ENCODE measurements at places on chromosomes 1 and 21.

- no peak for DNase-seq
These were observed 202.1 kb downstream of the NCAM2 start for GRCh38 chr21:21200103-21200938.

- no peak for DNase-seq
These were observed 816 bp downstream of the EDEM3 start for GRCh38 chr1:184753608-184754475.

DNA sequence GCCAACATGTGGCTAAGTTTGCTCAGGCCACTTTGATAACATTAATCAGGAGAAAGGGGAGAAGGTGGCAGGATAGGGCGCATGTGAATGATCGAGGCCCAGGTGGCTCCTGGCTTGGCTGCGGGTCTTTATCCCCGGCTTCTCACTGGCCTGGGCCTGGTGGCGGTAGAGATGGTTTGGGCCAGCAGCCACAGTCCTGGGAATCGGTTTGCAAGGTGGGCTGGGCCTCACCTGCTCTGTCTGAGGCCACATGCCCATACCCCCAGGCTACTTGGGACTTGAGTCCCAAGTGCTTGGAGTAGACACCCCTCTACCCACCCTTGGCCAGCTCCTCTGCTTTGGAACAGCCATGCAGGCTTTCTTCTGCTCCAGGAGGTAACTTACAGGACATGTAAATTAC, 49.7 kb upstream of the DISP3 start:
- no peak for DNase-seq

DNA sequence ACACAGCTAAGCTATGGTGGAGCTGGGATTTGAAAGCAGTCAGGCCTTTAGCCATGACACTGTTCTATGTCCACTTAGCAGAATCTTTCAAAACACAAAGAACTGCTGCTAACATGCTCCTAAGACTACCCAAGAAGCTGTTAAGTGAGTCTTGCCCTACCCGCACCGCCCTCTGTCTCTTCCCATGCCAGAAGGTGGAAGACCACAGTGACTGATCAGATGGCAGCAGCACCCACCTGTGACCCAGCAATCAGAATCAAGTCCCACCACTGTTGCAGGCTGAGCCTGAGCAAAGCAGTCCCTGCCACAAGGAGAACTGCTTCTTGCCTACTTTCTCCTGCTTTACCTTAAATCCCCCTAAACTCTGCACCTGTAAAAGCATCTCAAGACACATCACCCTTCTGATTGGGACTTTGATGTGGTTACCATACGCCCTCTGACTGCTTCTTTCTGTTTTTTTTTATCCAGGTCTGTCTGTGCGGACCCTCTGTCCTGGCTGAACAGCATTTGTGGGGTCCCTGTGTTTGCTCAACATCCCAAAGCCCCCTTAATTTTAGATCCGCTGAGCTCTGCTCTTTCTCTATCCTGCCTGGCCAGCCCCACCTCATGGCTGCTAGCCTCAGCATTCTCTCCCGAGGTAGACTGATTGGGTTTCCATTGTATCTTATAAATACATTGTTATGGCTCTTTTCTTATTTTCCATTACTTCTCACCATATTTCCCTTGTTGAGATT, 16.0 kb downstream of the IRF2BP2 start:
- no peak for DNase-seq

- DNase-seq: no peak
These were observed 64.5 kb downstream of the OBSCN start for GRCh38 chr1:228272331-228272791.

DNA sequence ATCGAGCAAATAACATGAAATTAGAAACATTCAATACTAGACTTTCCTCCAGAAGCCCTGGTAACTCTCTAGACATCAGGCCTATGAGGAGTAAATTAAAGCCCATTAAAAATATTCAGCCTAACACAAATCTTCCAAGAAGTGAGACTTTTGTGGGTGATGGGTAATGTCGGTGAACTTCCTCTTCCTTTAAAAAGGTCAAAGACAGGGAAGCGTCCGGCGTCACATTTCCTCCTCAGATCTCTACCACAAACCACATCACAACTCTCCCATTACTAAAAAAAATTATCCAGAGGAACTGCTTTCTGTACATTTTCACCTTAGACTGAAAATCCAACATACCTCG, 1.4 kb downstream of the EIF4G3 start:
- DNase-seq: no peak

GRCh38 chr1:108758796-108759195, 12.3 kb downstream of the STXBP3 start:
- DNase-seq: no peak

- DNase-seq: no peak
These were observed 18.2 kb upstream of the FMO4 start for GRCh38 chr1:171295821-171296220.

DNA sequence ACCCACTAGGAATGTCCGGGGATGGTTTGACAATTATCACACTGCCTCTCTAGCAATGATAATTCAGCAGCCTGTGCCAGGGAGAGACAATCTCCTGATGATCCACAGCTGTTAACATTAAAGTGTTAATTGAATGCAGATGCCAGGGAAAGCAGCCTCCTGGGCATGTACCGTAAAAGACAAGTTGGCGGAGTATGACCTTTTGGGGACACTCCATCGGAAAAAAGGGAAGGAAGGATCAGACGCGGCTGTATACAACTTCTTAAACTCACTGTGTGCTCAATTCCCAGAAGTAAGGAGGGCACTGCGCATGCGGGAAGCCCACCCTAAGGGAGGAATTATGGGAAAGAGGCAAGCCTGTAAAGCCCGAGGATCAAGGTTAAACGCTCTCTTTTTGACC, 62.6 kb downstream of the MAP3K7CL start:
- DNase-seq: no peak

DNA sequence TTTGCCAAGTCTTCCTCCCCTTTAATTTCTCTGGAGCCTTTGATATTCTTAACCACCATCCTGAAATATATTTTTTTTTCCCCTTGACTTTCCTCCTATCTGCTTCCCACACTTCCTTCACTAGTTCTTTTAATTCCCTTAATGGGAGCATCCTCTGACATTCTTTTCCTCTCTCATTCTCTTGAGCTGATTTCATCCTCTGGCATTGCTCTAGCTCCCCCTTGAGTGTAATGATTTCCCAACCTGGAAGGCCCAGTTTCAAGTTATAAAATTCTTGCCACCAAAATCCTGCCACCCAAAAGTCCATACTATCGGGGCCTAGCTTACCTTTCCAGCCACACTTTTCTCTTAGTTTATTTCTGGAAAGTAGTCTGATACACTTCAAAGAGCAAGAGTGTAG, 39.5 kb upstream of the UBE2U start:
- no peak for DNase-seq

GRCh38 chr1:172940174-172940855, 110.4 kb downstream of the TNFSF18 start:
- no peak for DNase-seq

DNA sequence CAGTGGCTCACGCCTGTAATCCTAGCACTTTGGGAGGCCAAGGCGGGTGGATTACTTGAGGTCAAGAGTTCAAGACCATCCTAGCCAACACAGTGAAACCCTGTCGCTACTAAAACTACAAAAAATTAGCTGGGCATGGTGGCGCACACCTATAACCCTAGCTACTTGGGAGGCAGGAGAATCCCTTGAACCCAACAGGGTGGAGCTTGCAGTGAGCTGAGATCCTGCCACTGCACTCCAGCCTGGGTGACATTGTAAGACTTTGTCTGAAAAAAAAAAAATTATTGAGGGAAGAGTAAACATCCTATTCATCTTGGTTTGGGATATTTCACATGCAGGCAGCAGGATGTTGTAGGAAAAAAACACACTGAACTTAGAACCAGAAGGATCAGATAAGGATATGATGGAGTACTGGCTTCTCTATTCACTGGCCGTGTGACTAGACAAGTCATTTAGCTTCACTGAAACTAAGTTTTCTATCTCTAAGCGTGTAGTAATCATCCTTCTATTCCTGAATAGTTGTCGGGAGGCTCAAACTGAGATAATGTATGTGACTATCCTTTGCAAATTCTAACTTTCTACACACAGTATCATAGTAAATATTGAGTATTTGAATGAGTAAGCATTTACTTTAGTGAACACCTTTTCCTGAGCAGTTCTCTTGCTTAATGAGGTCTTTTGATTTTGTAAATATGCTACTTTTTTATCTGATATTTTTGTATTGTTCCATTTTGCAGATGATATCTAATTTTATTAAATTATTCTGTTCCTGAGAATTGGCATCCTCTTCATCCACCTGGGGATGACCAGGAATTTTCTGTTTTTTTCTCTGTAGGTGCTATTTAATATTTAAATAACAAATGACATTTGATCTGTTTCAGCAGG, 18.2 kb downstream of the CAP1 start:
- no peak for DNase-seq

- DNase-seq: no peak
These were observed 21.1 kb downstream of the ERRFI1 start for GRCh38 chr1:8004803-8005573.

GRCh38 chr1:65505547-65506300, 85.3 kb downstream of the LEPR start:
- DNase-seq: no peak

GRCh38 chr1:26094076-26094669, 17.5 kb upstream of the PDIK1L start:
- no peak for DNase-seq

GRCh38 chr1:204461331-204462228, 33.0 kb downstream of the PIK3C2B start:
- DNase-seq: peak; percentile 50

DNA sequence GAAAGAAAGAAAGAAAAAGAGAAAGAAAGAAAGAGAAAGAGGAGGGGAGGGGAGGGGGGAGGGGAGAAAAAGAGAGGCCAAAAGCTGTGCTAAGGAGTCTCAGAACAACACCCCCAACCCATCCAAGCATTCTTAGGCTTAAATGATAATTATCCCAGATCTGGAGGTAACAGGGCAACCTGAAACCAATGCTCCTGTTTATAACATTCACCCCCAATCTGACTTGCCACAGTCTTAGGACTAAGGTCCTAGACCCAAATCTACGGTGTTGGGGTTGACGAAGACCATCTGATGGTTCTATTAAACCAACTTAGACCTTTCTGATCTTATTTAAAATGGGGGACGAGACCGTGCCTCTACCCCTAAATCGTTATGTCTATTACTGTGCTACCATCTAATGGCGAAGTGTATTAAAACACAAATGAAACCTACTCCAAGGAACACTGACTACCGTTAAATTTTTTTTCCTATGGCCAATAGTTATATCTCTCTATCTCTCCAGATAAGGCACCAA, 119.3 kb upstream of the CDC42BPA start:
- DNase-seq: no peak

DNA sequence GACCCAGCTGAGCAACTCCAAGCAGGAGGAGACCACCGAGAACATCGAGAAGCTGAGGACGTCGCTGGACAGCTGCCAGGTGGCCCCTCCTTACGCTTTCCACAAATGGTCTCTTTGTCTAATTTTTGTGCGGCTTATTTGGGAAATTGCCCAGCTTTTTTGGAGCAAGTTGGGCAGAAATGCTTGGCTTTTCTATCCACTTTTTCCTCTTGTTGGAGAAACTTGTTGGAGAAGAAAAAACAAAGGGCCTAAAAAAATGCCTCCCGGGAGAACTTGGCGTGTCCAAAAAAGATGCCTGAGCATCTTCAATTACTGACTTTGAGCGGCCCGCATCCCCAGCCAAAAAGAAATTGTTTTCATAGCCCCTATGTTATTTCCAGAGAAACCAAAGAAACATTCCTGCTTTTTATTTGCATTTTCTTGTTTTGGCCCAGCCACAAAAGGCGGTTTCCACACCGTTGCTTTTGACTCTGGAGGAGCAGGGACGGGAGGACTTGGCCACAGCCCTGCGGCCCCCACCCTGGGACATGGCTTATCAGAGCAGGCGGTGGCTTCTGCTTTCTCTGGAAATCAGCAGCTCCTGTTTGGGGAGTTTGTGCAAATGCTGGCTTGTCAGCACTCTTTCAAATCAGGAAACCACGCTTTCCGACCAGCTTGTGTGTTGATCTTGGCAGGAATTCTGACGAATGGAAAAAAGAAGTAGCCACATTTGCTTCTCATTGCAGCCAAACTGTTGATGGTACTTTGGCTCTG, 81.2 kb upstream of the EFHD2 start:
- DNase-seq: no peak

DNA sequence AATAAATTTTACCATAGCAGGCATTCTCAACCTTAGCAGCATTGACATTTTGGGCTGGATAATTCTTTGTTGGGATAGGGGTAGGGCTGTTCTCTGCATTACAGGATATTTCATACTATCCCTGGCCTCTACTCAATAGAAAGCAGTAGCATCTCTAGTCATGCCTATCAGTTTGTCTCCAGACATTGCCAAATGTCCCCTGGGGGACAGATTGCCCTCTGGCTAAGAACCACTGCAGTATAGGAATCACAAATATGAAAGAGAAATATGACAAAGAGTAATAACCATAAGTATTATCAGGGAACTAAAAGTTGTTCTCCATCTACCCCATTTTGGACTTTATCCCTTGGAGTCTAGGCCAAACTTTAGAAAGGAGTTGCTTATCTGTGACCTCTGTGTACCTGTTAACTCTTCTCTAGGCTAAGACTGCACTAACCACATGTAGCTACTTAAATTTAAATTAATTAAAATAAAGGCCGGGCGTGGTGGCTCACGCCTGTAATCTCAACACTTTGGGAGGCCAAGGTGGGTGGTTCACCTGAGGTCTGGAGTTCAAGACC, 76.1 kb downstream of the AGO3 start:
- no peak for DNase-seq

DNA sequence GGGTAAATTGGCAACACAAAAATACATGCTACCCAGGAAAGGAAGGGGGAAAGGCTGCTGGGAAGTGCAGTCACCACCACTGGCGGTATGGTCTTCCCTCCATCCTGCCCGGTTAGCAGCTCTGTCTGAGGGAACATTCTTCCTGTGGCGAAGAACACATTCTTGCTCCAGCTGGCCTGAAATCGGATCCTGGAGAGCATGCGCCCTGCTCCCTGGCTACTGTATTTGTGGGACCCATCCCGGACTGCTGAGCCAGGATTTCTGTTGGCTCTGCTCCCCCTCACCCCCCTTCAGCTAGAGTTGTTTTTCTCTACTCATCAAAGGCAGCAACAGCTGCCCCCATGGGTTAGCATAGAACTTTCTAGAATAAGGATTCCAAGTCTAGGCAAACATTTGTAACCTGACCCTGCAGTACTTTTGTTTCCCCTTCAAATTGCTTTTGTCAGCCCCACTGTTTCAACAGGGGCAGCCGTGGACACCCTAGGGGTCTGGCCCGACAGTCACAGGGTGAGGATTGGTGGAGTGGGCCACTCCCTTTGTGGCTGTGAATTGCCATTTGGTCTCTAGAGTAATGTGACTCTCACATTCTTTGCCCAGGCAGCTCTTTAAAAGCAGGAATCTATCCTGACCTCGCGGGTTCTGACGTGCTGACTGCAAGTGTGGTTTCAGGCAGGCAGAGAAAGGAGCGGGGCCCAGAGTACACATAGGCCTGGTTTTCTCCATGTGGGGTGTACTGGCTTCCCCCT, 157.7 kb downstream of the TOMM20 start:
- no peak for DNase-seq

GRCh38 chr1:230940848-230941247, 37.8 kb downstream of the TTC13 start:
- no peak for DNase-seq

DNA sequence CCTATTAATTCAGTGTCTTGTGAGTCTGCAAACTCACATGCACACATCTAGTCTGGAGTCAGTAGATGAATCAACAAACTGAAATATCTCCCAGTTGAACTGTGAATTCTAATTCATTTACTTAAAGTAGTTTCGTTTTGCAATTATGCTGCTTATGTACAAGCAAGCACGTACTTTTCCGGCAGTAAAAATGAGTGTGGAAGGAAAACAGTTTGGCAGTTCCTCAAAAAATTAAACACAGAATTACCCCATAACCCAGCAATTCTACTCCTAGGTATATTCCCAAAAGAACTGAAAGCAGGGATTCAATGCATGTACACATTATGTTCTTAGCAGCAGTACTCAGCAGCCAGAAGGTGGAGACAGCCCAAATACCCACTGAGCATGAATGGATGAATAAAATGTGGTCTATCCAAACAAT, 49.3 kb downstream of the GNB1 start:
- DNase-seq: no peak
